ENCODE measurements at places on chromosomes 16 and 17.

- DNase-seq: no peak
Measured at GRCh38 chr16:56667581-56668571, at the start of gene MT1G. MT1G (minus strand) TSS chr16:56668065; CDS start chr16:56667993, 72 bp downstream.

GRCh38 chr16:68994324-68994723 lies 111.1 kb upstream of the HAS3 start:
- DNase-seq: no peak

GRCh38 chr16:86669937-86670749 lies 91.8 kb downstream of the FOXL1 start:
- no peak for DNase-seq

GRCh38 chr17:75856062-75856756 lies 1.1 kb upstream of the WBP2 start:
- no peak for DNase-seq

GRCh38 chr17:44385287-44386181 lies 3.9 kb downstream of the ITGA2B start:
- peak; percentile 75 for DNase-seq

DNA sequence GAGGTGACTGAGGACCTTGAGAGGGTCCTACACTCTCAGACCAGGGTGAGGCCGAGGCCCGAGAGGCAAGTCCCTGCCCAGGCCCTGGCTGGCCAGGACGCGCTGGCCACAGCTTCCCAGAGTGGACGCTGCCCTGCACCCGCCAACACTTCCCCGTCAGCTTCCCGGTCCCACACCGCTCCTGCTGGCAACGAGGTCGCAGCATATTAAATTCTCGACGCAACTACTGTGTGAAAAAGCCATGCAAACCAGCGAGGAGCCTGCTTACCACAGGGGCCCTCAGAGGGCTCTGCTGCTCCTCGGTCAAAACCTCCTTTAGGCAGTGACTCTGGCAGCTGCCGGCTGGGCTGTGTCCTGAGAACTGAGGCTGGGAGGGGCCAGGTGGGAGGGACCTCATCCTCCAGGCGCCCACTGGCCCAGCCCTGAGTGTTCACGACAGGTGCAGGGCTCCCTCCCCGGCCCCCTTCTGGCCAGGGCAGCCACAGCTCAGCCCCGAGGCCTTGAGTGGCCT lies 2.1 kb upstream of the TEX19 start:
- no peak for DNase-seq
